Naive B cell (primary cell): ENCODE measurements at places on chromosomes 6 and 20. TPM values are rescaled to one million over a fixed set of nuclear protein-coding genes. Genes with fewer than 3 reads are reported as not detected.
A peak's percentile ranks its signal among the peaks of the same experiment; 100 is the strongest.

GRCh38 chr6:114747995-114748625 is 405.3 kb upstream of the HS3ST5 start:
- H3K36me3 ChIP-seq, result no peaks in the 10 kb centered on the region
- no peak for DNase-seq
- H3K27ac ChIP-seq, result no peak overlapping the region
- H3K4me3 ChIP-seq, result no peak overlapping the region
- H3K27me3 ChIP-seq, result no peaks in the 10 kb centered on the region

DNA sequence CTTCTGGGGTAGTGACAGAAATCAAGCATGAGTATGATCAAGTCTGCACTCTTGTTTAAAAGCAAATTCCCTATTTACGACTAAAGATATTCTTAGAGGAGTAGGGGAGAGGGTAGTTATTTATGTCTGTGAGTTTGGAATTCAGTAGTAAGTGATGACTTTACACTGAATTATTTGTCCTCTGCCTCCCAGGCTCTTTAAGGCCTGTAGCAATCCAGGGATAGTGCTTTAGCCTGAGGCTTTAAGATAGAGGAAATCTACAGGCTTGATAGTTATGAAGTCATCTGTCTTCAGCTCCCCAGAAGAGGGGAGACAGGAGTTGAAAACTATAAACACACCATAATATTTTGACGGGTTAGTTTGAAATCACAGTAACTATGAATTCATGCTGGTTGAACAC is 664.5 kb downstream of the EPM2A start:
- H3K36me3 ChIP-seq, result no peaks in the 10 kb centered on the region
- no peaks in the 10 kb centered on the region for H3K4me1 ChIP-seq
- no peak for DNase-seq
- no peak overlapping the region for H3K27ac ChIP-seq

DNA sequence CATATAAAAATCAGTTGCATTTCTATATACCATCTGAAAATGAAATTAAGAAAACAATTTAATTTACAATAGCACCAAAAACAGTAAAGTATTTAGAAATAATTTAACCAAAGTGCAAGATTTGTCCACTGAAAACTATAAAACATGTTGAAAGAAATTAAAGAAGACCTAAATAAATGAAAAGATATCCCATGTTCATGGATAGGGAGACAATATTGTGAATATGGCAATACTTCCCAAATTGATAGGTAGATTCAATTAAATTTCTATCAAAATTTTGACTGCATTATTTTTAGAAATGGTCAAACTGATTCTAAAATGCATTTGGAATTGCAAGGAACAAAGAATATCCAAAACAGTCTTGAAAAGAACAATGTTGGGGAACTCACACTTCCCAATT is 17.6 kb upstream of the POU3F2 start:
- H3K4me1 ChIP-seq, result no peaks in the 10 kb centered on the region
- H3K27ac ChIP-seq, result no peak overlapping the region
- DNase-seq, result no peak
- H3K4me3 ChIP-seq, result no peak overlapping the region

DNA sequence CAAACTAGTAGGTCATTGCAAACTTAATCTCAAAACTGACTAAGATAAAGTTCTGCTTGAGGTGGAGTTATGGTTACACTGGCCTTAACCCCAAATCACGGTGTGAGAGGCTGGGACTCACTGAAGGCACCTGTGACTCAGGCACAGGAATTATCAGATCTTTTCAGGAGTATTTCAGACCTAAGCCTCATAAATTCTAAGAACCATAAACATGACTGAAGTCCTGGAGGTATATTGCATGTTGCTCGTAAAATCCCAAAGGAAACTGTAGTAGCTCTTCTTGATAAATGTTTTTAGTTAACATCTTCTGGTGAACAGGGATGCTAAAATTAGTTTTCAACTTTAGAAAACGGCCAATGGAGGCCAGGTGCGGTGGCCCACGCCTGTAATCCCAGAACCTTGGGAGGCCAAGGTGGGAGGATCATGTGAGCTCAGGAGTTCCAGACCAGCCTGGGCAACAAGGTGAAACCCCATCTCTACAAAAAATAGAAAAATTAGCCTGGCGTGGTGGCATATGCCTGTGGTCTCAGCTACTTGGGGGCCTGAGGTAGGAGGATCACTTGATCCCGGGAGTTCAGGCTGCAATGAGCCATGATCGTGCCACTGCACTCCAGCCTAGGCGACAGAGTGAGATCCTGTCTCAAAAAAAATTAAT is 36.5 kb downstream of the DZANK1 start:
- H3K27ac ChIP-seq, result no peak overlapping the region
- H3K4me1 ChIP-seq, result no peaks in the 10 kb centered on the region
- no peaks in the 10 kb centered on the region for H3K27me3 ChIP-seq
- no peak for DNase-seq

The ULBP3 gene
- not detected for polyA plus RNA-seq

- H3K27ac ChIP-seq, result peak overlapping the region; percentile 93
- peaks cover 47% of the 10 kb centered on the region for H3K4me1 ChIP-seq
- DNase-seq, result peak; percentile 37
- no peak overlapping the region for H3K4me3 ChIP-seq
Observed at GRCh38 chr6:34284563-34285447, 36.0 kb upstream of the SMIM29 start.

GRCh38 chr20:46979603-46980241 is 85.1 kb downstream of the EYA2 start:
- no peak overlapping the region for H3K27ac ChIP-seq
- no peak overlapping the region for H3K4me3 ChIP-seq
- H3K36me3 ChIP-seq, result peaks cover 6% of the 10 kb centered on the region

DNA sequence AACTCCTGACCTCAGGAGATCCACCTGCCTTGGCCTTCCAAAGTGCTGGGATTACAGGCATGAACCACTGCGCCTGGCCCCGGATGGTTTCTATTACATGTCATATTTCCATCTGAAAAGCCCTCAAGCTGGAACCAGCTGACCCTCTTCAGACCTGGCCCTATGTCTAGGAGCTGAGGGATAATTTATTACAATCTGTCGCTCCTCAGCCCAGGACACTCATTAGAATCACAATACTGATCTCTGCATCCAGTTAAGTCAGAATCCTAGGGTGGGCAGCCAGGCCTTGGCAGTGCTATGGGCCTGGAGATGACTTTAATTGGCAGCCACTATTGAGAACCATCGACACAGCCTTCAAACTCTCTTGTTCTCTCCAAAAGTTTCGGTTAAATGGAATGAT is 162.6 kb upstream of the SNX9 start:
- peaks cover 39% of the 10 kb centered on the region for H3K36me3 ChIP-seq
- H3K27ac ChIP-seq, result no peak overlapping the region
- no peaks in the 10 kb centered on the region for H3K4me1 ChIP-seq
- H3K4me3 ChIP-seq, result no peak overlapping the region
- H3K27me3 ChIP-seq, result no peaks in the 10 kb centered on the region

DNA sequence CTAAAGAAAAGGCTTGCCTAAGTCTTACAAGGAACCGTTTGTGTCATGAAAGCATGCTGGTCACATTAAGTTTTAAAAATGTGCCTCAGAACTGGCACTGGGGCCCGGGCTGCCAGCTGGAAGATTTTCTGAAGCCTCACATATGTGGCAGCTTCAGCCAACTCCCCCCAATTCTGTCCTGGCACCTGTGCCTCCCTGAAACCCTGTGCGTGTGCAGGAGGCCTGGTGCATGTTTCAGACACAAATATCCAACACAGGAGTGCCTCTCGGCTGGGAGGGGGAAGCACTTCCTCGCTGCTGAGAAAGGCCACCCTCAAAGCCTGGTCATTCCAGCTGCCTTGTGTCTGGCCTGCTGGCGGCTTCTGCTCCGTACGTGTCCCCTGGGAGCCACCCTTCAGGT is 188.5 kb upstream of the SNX9 start:
- peaks cover 10% of the 10 kb centered on the region for H3K36me3 ChIP-seq
- H3K27ac ChIP-seq, result no peak overlapping the region
- H3K4me1 ChIP-seq, result no peaks in the 10 kb centered on the region
- DNase-seq, result no peak

- H3K36me3 ChIP-seq, result peaks cover 4% of the 10 kb centered on the region
- H3K27me3 ChIP-seq, result no peaks in the 10 kb centered on the region
- peaks cover 54% of the 10 kb centered on the region for H3K4me1 ChIP-seq
- H3K4me3 ChIP-seq, result peak overlapping the region; percentile 3
- peak overlapping the region; percentile 66 for H3K27ac ChIP-seq
Observed at GRCh38 chr6:5287205-5287965, 26.1 kb downstream of the FARS2 start.

The MAS1 gene
- polyA plus RNA-seq, result not detected

The C2 gene
- polyA plus RNA-seq, result not detected

DNA sequence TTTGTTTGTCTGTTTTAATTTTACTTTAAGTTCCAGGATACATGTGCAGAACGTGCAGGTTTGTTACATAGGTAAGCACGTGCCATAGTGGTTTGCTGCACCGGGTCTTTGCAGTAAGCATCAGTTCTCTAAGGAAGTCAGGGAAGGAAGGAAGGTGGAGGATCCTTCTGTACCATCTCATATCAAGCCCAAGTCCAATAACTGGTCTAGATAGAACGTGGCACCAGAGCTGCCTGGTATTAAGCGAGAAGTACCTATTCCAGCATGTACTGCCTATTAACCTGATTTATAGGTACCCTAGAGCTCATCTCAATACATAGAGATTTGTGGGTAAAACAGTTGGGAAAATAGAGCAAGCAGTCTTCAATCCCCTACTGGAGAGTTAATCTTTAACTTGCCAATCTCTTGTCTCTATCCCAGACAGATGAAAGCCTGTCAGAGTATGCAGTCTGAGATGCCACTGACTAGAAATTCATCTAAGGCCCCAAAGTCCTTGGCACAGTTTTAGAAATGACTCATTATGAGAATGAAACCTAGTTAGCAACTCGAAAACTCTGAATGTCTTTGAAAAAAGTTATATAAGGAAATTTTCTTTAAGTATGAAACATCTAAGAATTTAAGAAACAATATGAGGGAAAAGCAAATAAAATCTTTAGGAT is 144.9 kb downstream of the TFAP2A start:
- H3K4me3 ChIP-seq, result no peak overlapping the region
- no peaks in the 10 kb centered on the region for H3K4me1 ChIP-seq
- DNase-seq, result no peak
- H3K36me3 ChIP-seq, result no peaks in the 10 kb centered on the region
- peaks cover 8% of the 10 kb centered on the region for H3K27me3 ChIP-seq

The RAB23 gene
- polyA plus RNA-seq, result 0.26 TPM
